ENCODE measurements at places on chromosomes 12 and 14.

DNA sequence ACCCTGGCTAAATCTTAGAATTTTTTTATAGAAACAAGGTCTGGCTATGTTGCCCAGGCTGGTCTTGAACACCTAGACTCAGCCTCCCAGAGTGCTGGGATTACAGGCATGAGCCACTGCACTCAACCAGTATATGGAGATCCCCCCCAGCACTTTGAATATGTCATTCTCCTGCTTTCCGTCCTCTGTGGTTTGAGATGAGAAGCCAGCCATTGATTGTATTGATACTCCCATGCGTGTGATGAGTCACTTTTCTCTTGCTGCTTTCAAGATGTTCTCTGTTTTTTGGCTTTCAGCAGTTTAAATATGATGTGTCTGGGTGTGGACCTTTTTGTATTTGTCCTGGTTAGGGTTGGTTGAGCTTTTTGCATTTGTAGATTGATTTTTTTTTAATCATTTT is 75.2 kb upstream of the DNM1L start:
- no peak for DNase-seq

GRCh38 chr14:63956326-63956725 is 103.5 kb downstream of the SYNE2 start:
- peak; percentile 89 for DNase-seq

DNA sequence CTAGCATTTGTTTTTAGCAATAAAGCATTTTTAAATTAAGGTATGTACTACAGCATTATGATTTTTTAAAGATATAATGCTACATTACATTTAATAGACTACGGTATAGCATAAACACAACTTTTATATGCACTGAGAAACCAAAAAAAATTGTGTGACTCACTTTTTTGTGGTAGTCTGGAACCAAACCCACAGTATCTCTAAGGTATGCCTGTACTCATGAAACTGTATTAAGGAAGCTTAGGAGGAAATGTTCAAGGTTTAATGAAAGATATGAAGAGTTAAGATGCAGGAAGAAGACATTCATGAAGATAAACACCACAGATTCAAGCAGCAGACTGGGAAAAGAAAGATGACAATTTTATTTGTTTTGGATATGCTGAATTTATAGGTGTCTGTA is 51.7 kb downstream of the PPP1R12A start:
- no peak for DNase-seq

DNA sequence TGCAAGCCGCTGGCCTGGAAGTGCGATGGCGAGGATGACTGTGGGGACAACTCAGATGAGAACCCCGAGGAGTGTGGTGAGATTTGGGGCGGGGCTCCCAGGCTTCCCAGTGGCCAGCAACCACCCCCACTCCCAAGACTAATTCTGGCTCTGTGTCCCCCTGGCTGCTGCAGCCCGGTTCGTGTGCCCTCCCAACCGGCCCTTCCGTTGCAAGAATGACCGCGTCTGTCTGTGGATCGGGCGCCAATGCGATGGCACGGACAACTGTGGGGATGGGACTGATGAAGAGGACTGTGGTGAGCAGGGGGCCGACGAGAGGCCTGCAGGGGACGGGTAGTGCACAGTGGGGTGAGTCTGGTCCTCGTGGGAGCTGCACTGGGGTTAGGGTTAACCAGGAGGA is 12.1 kb upstream of the NXPH4 start:
- no peak for DNase-seq

DNA sequence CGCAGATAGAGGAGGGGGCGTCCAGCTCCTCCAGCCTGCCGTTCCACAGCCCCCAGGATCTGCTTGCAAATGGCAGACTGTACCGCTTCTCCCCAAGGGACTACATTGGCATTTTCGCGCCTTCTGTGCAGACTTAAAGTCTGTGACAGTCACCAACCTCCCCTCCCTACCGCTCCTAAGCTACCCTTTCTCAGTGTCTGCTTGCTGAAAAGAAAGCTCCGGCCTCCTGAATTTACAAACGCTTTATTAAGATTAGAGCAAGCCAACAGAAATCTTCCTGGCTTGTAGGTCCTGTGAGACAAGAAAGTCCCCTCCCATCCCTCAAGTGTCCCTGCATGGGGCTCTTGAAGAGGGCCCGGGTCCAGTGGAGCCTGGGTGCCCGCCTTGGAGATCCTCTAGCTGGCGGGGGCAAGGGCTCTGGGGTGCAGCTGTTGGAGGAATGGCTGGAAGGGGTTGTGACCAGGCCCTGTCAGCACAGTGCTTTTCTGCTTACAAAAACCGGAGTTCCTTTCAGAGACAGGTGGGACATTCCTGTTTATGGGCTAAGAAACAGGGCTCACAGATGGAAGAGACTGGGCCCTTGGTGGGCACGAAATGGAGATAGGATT is 2.8 kb upstream of the DLK1 start:
- no peak for DNase-seq

GRCh38 chr12:6340032-6340638 is 1.7 kb downstream of the TNFRSF1A start:
- no peak for DNase-seq

- DNase-seq: no peak
Observed at GRCh38 chr12:120048263-120048662, 59.2 kb downstream of the BICDL1 start.
